ENCODE measurements at places on chromosomes 16 and 17.

- no peak for DNase-seq
Measured at GRCh38 chr17:30344283-30345088, 10.6 kb upstream of the TMIGD1 start.

DNA sequence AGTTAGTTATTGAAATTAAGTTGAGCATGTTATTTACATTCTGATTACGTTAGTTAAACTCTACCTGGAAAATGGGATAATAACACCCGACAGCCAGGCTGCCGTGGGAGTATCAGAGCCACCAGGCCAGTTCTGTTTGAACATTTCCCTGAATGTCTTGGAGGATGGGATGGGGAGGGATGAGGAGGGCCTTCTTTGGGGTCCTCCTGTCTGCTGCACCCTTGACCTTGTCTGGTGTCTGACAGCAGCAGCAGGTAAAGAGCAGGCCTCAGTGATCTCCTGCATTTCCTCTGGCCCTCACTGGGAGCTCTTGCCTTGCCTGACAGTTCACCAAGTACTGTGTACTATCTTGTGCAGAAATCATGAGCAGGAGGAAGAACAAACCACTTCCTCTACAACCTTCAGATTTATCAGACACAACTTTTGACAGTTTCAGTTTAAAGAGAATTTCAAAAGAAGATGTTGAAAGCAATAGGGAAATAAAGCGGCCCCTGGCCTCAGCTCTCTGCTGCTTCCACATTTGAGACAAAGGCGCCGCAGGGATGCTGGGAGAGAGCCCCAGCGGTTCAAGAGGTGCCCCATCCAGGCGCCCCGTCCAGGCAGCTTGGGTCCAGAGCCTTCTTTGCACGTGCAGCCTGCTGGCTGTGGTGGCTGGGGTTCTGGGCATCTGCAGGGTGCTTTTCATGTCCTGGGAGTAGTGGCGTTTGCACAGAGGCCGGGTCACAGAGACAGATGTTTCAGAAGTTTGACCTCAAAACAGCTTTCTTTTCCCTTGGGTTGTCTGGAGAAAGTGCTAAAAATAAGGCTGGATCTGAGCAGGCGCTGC is 25.3 kb downstream of the CMIP start:
- DNase-seq = no peak

GRCh38 chr17:83004791-83005380 is 74.5 kb upstream of the METRNL start:
- DNase-seq = no peak

DNA sequence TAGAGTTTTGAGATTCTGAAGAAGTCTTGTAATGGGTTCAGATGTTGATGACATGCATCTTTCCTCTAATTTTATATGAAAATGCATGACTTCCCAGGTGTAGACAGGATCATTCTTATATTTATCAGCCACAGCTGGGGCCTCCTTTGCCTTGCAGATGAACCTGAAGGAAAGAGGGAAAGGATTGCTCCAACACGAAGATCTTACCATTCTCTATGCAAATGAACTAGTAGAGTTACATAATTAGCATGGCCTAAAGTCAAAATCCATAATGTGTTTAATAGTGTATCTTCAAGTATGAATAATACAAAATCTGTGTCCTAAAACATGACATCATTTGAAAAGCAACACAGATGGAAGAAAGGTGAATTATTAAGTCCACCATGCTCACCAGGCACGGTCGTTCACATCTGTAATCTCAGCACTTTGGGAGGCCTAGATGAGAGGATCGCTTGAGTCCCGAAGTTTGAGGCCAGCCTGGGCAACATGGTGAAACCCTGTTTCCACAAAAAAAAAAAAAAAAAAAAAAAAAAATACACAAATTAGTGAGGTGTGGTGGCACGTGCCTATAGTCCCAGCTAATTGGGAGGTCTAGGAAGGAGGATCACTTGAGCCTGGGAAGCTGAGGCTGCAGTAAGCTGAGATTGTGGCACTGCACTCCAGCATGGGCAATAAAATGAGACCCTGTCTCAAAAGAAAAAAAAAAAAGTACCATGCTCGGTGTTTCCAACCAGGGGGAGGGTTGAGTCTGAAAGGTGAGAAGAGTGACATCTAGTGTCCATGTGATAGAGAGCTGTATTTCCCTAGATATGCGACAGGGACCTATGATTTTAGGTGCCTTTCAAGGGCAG is 6.3 kb downstream of the VWA3A start:
- DNase-seq = peak; percentile 10

- DNase-seq = no peak
Measured at GRCh38 chr17:75317671-75318070, 28.4 kb upstream of the SLC25A19 start.

GRCh38 chr16:89491238-89491869 is 993 bp upstream of the ANKRD11 start:
- DNase-seq = no peak

- DNase-seq = no peak
Measured at GRCh38 chr17:48122665-48123045, 15.1 kb downstream of the SNX11 start.

DNA sequence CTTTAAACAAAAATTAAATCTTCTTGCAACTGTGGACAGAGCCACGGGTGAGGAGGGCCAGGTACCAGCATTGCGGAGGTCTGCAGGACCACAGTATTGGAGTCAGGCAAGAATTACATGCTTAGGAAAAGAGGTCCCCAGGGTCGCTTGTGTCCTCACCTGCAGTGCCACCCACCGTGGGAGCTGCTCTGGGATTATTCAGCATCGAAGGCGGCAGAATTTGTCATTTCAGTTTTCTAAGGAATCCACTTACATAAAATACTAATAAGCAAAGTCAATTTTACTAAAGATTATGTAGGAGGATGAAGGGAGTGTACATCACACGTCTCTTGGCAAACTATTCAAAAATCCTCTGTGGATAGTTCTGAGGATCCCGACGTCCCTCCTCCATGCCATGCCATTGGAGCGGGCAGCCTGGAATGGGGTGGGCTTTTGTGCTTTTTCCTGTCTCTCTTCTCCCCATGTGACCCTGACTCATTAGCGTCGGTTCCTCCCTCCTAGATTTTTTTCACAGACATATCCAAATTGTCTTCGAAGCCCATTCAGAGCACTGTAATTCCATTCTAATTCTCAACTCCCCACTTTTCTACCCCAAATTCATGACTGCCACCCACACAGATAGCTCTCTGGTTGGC is 3.0 kb upstream of the PIK3R6 start:
- DNase-seq = no peak

- DNase-seq = no peak
Measured at GRCh38 chr16:52563767-52564611, 17.0 kb upstream of the TOX3 start.

GRCh38 chr17:37197336-37197735 is 178.4 kb upstream of the C17orf78 start:
- DNase-seq = no peak

GRCh38 chr16:67278773-67279295 is 498 bp upstream of the PLEKHG4 start:
- no peak for DNase-seq

DNA sequence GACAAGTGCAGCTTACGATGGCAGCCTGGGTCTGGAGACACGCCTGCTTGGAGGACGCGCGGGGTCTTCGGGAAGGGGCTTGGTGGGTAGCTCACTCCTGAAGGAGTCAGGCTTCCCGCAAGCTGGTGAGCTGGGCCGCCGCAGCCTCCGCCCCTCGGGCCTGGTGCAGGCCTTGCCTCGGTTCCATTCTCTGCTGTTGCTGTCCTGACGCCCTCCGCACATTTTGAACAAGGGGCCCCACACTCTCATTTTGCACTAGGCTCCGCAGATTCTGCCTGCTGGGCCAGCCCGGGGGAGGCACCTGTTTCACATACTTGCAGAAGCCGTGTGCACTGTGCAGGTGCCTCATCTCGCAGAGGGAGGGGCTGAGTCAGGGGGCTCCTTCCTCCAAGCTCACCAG is 31.9 kb upstream of the CBX4 start:
- no peak for DNase-seq

DNA sequence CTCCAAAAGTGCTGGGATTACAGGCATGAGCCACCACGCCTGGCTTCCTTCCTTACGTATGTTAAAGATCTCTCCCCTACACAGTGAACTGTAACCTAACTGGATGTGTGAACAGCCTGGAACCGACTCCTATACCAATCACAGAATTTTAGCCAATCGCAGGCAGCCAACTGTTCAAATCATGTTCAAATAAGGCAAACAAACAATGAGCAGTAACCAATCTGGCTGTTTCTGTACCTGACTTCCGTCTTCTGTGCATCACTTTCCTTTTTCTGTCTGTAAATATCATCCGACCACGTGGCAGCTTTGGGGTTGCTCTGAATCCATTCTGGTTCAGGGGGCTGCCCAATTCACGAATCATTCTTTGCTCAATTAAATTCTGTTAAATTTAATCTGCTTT is 27.5 kb downstream of the TEKT5 start:
- DNase-seq = no peak

DNA sequence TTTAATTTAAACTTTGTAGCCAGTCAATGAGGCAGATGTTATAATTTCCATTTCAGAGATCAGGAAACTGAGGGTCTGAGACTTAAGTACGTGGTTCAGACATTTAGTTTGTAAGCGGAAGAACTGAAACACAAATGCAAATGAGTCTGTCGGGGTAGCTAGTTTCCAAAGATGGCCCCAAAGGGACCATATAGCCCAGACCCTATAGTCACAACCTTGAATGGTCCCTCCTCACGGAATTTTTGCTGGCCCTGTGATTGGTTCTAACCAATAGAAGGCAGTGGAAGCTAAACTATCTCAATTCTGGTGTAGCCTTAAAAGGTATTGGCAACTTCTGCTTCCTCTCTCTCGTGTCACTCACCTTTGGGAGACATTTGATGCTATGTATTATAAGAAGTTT is 7.5 kb upstream of the BCO1 start:
- no peak for DNase-seq
